ENCODE measurements at places on chromosomes 16 and 17.

- DNase-seq, result no peak
Observed at GRCh38 chr16:84391151-84392030, 23.1 kb downstream of the ATP2C2 start.

GRCh38 chr16:1863681-1864460 lies 8.1 kb downstream of the MEIOB start:
- DNase-seq, result no peak

GRCh38 chr16:1125471-1125870 lies 27.4 kb upstream of the CACNA1H start:
- no peak for DNase-seq

- no peak for DNase-seq
Observed at GRCh38 chr16:75109732-75110243, 6.8 kb downstream of the LDHD start.

DNA sequence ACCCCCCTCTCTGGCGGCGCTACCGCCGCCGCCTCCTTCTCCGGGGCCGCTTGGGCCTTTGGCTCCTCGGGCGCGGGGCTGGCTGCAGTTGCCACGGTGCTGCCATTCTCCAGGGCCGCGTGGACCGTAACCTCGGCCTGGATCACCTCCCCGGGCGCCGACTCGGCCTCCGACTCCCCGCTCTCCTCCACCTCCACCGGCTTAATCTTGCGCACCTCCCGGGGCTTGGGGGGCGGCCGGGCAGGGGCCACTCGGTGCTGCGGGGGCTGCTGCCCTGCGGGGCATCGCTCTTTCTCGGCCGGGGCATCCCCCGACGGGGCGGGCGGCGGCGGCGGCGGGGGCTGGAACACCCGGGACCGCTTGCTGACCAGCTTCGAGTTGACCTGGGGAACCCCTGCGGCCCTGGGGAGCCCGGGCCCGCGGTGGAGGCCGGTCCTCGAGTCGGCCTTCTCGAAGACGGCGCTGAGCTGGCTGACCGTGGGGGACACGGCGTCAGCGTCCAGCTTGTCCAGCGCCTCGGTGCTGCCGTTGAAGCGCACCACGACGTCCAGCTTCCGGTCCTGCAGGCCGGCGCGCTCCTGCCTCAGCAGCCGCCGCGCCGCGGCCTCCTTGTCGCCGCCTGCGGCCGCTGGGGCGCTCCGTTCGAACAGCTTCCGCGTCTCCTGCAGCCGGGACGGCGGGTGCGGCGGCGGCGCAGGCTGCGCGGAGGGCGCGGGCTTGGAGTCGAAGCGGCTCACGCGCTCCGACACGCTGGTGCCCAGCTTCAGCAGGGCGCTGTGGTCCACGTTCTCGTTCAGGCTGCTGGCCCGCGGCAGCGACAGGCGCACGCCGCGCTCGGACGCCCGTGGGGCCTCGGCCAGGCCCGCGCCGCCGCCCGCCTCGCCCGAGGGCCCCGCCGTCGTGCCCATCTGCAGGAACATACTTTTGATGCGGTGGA lies 792 bp downstream of the PPP1R9B start:
- DNase-seq, result peak; percentile 51

- no peak for DNase-seq
Observed at GRCh38 chr17:58679263-58680037, 12.4 kb downstream of the TEX14 start.

DNA sequence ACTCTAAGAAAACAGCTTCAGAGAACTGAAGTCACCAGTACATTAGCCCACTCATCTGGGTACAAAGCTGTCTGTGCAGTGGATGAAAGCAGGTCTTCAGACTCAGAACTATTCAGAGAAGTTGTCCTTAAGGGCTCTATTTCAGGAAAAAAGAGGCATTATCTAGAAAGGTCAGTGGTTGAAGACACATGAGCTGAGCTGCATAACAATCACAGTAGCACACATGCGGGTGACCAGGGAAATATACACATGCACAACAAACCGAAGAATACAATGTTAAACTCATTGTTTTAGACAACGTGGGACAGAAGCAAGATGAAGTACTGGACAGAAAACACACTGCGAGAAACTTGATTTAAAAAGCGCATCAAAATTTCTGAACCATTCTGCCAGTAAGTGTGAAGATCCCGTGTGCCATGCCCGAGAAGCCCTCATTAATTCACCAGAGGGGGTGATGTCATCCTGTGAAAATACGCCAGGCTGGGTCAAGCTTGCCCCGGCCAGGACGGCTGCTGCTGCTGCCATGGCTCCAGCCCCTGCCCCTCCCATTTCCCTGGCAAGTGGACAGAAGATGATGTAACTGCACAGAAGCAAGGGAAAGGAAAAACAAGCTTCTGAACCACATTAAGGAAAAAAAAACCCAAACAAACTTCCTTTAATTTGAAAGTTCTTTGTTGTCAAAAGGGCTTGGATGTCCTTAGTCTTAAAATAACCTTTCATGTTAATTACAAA lies 10.1 kb downstream of the DYNC1LI2 start:
- DNase-seq, result no peak

- DNase-seq, result no peak
Observed at GRCh38 chr16:74020095-74020670, 276.4 kb upstream of the PSMD7 start.

- DNase-seq, result no peak
Observed at GRCh38 chr16:67645397-67646121, 615 bp downstream of the CARMIL2 start.

DNA sequence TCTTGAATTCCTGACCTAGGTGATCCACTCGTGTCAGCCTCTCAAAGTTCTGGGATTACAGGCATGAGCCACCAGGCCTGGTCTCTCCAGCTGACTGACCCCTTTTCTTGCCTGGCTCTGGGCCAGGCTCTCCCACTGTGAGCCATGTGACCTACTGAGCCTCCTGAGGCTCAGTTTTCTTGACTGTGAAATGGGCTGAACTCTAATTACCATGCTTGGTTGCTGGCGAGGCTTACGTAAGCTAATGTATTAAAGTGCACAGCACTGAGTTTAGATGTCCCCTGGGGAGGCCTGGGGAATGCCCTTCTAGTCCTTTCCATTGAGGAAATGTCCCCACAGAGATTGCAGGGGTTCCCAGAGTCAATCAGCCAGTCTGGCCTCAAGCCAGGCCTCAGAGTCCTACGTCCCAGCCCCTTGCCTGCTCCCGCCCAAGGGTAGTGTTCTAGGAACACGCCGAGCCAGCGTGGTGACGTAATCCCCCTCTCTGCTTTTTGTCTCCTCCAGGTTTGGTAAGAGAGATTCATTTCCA lies 45.8 kb upstream of the LGALS9 start:
- no peak for DNase-seq

DNA sequence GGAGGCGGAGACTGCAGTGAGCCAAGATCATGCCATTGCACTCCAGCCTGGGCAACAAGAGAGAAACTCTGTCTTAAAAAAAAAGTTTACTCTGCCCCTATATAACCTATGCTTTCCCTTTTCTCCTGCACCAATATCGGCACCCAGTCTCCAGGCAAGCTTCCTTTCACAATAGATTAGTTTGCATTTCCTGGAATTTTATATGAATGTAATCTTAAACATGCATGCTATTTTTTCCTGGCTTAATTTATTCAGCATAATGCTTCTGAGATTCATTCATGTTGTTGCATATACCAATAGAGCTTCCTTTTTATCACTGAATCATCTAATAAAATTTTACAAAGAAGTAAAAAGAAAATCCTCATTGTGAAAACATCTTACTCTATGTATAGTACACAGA lies 59.4 kb downstream of the USP32 start:
- DNase-seq, result no peak

DNA sequence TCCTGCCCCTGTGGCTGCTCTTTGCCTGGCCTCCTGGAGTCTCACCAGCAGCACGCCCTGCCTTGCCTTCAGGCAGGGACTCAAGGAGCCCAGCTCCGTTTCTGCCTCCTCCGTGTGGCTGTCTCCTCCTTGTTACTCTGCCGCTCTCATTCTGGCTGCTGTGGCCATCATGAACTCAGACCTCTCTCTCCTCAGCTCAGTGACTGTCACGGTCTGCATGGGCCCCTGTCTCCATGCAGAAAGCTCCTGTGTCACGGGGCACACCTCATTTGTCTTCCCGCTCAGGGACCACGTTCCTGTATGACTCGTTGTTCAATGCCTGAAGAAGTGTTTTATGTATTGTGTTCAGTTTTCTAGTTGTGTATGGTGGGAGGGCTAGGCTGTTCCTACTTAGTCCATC lies 25.3 kb downstream of the RPTOR start:
- DNase-seq, result no peak

GRCh38 chr17:48427598-48427997 lies 2.4 kb downstream of the SKAP1 start:
- DNase-seq, result peak; percentile 55

GRCh38 chr17:81332914-81333528 lies 37.9 kb upstream of the SLC38A10 start:
- no peak for DNase-seq

GRCh38 chr16:2033057-2033908 lies 6.6 kb downstream of the NHERF2 start:
- DNase-seq, result no peak

DNA sequence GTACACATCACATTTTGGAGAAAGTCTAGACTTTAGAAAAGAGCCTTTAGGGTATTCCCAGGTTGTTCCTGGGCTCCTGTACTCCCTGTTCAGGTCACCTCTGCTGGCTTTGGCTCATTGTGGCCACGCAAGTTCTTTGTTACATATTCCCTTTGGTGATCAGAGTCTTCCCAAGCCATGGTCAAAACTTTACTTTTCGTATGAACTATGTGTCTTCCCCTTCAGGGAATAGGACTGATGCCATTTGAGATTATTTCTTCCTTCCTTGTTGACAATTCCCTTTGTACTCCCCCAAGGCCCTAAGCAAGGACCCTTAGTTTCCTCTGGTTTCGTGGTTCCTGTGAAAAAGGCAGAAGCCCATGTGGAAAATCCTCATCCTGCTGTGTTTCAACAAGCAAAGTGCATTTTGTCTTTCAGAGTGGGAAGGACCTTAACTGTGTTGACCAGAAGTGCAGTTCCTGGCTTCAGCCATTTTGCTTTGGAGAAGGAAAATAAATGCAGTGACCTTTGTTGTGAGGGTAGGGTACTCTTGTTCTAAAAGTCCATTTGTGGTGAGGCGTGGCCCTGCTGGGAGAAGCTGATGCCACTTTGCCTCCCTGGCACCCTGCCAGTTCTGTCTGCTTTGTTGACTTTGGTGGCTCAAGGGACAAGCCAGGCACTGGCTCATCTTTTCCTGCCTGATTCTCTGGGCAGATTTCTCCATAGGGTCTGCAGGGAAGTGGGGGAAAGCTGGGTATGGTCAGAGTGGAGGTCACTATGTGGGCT lies 55.1 kb downstream of the ZNRF1 start:
- DNase-seq, result no peak

- DNase-seq, result peak; percentile 24
Observed at GRCh38 chr16:83952940-83953795, at the start of gene OSGIN1. Gene OSGIN1, plus strand, starts transcription at chr16:83953240. Its CDS starts 4,432 bp downstream, at chr16:83957672.

GRCh38 chr17:59634632-59635541 lies 15.2 kb downstream of the CLTC start:
- no peak for DNase-seq

DNA sequence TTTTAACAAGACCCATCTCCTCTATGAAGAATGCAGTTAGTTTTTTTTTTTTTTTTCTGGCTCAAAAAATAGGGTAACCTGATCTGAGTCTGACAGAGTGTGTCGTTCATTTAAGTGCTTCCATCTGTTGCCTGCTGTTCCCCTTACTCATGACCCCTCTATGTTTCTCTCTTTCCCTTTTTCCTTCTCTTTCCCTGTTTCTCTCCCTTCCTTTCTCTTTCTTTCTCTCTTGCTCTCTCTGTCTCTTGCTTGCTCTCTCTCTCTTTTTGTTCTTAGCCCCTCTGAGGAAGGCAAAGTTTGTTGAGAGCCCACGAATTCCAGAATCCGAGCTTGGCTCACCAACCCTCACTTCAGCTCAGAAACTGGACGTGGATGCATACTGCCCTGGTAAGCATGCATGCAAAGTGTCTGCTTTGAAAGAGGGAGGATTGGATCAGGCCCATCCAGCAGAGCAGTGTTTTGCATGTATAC lies 185.0 kb downstream of the TANC2 start:
- no peak for DNase-seq

DNA sequence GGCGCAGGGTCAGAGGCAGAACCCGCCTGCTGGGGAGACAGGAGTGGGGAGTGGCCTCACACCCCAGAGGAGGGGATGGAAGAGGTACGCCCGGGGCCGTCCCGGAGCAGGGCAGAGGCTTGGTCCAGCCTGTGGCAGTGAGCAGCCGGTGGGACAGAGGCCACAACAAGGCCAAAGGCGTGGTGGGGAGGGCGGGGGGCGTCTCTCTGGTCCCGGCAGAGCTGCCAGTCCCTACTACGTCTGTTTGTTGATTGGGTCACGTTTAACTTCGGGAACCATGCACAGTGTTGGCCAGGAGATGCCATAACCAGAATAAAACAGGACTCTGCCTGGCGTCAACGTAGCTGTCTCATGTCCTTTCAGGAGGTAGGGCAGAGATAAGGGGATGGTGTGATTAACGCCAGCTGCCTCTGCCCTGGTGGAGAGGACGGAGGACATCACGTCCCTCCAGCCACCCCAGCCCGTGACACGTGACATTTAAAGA lies 192.8 kb downstream of the BANP start:
- no peak for DNase-seq

- no peak for DNase-seq
Observed at GRCh38 chr17:59694344-59694743, 12.9 kb downstream of the PTRH2 start.

GRCh38 chr17:32516940-32517701 lies 30.3 kb downstream of the CDK5R1 start:
- no peak for DNase-seq

DNA sequence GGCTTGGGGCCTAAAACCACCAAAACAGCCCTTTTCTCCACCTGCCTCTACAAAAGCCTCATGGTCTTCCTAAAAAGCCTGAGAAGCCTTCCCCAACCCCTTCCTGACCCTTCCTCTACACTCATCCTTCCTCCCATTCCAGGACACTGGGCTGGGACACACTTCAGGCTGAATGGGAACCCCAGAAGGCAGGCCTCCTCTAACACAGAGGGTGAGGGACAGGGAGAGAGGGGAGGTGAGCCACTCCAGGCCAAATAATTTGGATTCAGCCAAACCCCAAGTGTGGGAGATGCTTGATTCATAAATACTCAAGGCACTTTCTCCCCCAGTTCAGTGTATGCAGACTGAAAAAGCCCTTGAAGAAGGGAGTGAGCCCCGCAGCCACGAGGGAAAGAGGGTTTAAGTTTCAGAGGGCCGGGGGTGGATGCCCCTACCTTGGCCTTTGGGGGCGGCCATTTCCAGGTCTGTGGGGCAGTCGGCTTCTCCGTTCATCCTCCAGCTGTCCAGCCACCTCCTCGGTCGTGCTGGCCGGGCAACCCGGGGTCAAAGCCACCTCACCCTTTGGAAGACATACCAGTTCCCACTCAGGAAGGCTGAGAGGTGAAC lies 1.6 kb downstream of the UBTF start:
- no peak for DNase-seq

DNA sequence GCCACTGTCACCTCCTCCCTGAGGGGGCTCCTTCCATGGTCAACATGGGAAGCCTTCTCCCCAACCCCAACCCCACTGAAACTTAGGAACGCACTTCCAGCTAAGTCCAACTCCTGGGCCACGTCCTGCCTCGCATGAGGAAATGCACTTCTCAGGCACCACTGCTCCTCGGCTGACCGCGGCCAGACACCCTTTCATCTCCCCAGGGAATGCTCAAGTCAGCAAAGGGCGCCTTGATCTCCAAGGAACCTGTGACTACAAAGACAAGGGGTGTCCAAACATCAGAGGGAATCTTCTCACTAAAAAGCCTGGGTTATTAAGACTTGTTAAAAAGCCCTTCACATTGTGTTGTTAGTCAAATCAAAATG lies 124.9 kb upstream of the HSBP1 start:
- no peak for DNase-seq

- DNase-seq, result no peak
Observed at GRCh38 chr17:69779378-69780214, 295.4 kb upstream of the KCNJ16 start.

All from effector memory CD8-positive, alpha-beta T cell (primary cell).